ENCODE measurements at places on chromosomes 7 and 10. TPM values are rescaled to one million over a fixed set of nuclear protein-coding genes. Genes with fewer than 3 reads are reported as not detected.

- no peak for DNase-seq
Observed at GRCh38 chr10:8056378-8056777, 1.9 kb downstream of the GATA3 start.

GRCh38 chr7:136309407-136309806, 332.2 kb upstream of the MTPN start:
- DNase-seq, result no peak

DNA sequence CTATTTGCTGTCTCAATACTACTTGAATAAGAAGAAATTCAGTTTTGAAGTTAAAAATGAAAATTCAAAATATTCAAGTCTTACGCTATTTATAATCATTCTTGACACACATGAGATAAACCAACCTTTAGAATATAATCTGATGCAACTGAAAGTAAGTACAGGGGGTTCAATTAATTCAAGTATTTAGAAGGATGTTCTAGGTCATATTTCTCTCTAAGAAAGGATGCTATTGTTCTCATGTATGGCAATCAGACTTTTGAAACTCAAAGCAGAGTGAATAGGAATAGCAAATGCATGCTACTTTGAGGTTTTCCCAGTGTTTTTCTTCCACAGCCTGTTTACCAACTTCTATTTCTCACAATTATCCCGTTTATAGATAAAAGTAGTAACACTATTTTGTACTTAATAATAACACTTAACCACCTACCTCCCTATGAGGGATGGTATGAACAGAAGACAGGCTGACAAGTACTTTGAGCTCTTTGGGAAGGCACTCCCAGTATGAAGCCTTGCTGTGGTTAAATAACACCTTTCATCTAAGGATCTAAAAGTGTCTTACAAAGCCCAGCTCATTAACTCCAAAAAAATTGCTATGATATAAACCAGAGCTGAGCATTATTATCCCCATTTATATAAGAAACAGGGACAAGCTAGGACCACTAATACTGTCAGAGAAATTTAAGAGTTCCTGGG, 18.0 kb upstream of the SPOCK2 start:
- no peak for DNase-seq

GRCh38 chr10:118497227-118497626, 98.2 kb downstream of the PRLHR start:
- DNase-seq, result no peak

- no peak for DNase-seq
Observed at GRCh38 chr10:72133517-72133916, 45.2 kb upstream of the SPOCK2 start.

TRPV5 gene
- total RNA-seq, result not detected

INHBA gene
- total RNA-seq, result 2.5 TPM

TMEM72 gene
- total RNA-seq, result not detected
